ENCODE measurements at places on chromosomes 11 and 22.
A peak's percentile ranks its signal among the peaks of the same experiment; 100 is the strongest.

DNA sequence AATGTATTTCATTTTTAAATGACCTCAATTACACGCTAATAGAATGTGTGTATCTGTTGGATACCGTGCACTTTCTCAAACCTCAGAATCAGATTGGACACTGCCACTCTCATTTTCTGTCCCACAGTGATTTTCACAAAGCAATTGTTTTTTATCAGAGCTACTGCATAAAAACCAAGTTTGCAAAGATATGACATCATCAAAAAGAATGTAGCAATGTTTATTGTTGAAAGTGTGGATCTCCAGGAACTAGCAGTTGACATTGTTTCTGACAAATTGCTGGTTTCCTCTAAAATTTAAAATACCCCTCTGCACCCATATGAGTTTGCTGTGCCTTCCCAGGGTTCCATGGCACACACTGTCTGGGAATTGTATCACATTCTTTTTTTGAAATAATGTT is 362.7 kb upstream of the DDI1 start:
- DNase-seq, result no peak

DNA sequence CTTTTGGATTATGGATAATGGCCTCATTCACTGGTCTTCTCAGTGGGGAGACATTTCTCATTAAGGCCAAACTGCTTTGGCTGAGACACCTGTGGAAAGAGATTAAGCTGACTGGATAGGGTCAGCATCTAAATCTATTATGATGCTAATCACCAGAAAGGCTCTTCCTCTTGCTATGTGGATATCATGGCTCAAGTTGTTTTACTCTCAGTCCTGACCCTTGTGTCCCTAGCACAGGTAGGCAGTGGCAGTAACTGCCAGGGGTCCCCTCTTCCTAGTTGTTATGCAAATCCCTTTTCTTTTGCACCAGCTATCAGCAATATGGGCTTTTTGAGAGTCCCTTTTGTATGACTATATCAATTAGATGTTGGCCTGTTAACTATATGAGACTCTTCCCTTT is 335.7 kb upstream of the PLET1 start:
- DNase-seq, result no peak

DNA sequence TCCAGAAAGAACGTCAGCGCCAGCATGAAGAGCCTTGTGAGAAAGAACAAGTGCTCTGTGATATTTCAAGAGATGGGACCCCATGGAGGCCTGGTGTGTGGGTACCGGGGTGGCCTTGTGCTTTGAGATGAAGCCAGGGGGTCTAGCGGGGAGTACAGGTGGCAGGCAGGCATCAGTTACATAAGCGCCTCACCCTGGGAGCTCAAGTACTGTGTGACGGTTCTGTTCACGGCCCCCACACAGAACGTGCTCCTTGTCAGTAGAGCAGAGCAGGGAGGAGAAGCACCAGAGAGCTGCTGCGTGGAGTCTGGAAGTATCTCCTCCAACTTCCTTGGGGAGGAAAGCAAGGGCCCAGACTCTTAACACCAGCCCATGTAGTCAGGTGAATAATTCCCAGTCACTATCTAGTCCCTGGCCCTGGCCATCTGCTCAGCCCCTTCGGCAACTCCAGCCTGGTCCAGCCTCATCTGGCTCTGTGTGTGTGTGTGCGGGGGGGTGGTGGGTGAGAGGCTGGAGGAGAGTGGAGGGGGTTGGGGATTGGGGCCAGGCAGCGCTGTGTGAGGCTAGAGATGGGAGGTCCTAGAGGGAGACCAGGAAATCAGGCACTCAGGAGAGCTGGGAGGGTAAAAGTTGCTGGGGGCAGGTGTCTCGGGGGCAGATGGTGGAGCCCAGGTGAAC is 32.4 kb downstream of the MCM5 start:
- DNase-seq, result no peak

DNA sequence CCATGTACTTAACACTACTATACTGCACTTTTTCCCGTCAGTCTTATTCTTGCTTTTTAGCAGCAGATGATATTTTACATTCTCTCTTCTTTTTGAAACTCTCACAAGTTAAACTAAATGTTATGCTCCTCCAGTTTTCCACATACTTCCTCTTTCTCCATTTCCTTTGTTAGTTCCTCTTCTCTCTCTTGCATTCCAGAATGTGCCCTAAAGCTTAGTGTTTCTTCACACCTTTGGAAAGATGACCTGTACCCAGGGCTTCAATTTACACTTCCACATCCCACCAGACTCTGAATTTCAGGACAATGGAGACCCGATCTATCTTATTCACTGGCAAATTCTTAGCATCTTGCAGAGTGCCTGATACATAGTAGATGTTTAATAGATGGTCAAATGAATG is 51.8 kb downstream of the APIP start:
- no peak for DNase-seq

GRCh38 chr11:36688132-36688531 is 90.1 kb upstream of the RAG2 start:
- DNase-seq, result no peak

DNA sequence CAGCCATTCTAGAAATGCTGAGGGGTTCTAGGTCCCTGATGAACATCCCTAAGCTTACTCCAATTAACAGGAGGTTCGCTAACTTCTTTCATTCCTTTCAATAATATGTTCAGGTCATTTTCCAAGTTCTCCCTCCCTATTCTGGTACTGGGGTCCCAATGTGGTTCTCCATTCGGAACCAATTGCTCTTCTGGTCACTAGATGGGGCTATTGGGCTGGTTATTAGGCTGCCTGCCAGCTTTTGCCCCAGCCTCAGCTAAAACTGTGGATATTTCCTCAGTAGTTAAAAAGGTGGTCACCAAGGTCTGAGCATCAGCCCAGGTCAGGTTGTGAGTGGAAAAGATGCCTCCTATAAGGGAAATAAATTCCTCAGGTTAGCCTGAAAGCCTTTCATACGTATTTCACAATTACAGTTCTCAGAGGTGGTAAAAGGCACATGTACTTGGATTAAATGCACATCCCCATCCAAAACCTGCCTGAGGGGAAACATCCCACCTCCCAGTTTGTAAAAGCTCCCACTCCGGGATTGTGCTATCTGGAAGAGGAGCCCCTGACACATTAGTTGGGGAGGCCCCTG is 161.1 kb upstream of the CCDC179 start:
- DNase-seq, result peak; percentile 5

GRCh38 chr11:61345170-61345610 is 12.2 kb downstream of the TKFC start:
- DNase-seq, result no peak
